ENCODE measurements at places on chromosomes 4 and X.

DNA sequence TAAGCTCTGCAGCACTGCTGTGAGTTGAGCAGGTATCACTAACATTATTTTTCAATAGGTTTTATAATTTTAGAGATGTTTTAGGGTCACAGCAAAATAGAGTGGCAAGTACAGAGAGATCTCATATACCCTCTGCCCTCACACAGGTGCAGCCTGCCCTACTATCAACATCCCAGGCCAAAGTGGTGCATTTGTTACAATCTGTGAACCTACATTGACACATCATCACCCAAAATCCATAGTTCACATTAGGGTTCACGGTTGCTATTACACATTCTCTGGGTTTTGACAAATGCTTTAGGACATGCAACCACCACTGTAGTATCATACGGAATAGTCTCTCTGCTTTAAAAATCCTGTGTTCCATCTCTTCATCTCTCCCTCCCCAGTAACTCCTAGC is 173.1 kb downstream of the DHX15 start:
- no peak for DNase-seq

DNA sequence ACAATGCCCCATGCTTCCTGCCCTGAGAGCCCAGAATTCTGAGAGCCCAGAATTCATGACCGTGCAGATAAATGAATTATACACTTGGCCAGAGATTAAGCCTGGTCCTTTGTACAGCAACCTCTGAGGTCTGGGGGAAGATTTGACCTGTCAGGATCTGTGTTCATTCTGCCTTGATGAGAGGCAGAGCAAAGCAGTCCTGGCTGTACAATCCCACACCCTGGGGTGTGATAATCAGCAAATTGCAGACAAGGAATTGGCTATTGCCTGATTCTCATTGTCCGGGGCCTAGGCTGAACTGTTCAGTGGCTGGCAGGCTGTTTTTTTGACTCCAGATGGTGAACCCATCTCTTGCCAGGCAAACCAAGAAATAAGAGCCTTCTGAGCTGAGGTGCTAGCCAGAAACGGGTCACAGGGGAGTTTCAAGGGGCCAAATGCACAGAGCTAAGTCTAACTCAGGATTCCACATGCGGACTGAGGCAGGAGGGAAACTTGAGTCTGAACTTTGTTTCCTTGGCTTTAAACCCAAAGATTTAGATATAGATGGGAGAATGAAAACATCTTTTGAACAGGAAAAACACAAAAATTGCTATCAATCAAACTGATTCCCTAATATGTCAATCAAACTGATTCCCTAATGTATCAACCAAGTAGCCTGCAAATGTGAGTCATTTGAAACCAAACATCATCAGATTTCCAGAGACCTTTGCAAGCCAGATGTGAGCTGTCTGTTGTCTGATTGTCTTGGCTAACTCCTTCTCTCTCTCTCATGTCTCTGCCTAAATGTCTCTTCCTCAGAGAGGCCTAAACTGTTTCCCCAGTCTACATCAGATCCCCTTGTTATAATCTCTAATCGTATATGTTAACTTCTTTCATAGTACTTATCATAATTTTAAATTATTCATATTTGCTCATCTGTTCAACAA is 159.3 kb downstream of the ATG4A start:
- no peak for DNase-seq

DNA sequence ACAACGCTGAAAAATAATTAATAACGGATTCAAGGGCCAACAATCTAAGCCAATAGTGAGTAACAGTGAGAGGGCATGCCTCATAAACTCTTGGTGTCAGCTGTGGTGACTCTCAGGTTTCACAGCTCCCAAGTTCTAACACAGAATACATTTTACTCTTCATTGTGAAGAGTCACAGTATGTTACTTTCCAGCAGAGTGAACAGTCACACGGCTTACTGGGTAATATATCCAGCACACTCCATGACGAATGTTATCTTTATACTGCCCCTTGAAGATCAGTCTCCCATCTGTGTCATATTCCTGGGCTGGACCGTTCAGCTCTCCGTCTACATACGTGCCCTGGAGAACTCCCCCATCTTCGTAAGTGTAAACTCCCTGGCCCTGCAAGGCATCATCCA is 23.1 kb downstream of the SETD7 start:
- no peak for DNase-seq

DNA sequence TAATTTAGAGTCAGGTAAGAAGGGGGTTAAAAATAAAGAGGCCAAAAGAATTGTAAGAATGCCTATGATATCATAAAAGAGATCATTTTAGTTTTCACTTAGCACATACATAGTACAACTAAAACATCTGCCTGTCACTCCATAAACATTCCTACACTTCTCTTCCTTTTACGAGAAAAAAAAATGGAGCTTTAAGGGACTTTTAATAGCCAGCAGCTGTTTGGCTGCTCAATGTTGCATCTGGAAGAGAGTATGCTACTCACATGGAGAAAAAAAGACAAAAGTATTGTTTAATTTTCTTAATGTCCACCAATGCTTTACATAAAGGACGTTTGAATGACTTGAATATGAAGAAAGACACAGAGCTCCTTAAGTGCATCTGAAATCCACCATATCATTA is 48.7 kb upstream of the TNIP3 start:
- no peak for DNase-seq

- no peak for DNase-seq
Measured at GRCh38 chrX:84796321-84796720, 207.4 kb upstream of the APOOL start.

- no peak for DNase-seq
Measured at GRCh38 chrX:72554448-72555140, 18.0 kb downstream of the HDAC8 start.

GRCh38 chr4:184826691-184827270 is 1.0 kb upstream of the ACSL1 start:
- no peak for DNase-seq

GRCh38 chr4:138736362-138736761 is 279.2 kb upstream of the NOCT start:
- DNase-seq: no peak

GRCh38 chr4:182697094-182697493 is 220.1 kb downstream of the DCTD start:
- no peak for DNase-seq

- peak; percentile 83 for DNase-seq
Measured at GRCh38 chrX:150363561-150364346, 637 bp downstream of the MAMLD1 start.

GRCh38 chr4:163164591-163164990 is 2.1 kb downstream of the NAF1 start:
- DNase-seq: no peak

- no peak for DNase-seq
Measured at GRCh38 chr4:171025776-171026175, 787.4 kb upstream of the GALNTL6 start.

GRCh38 chr4:7763788-7764187 is 175.9 kb downstream of the AFAP1 start:
- DNase-seq: no peak

DNA sequence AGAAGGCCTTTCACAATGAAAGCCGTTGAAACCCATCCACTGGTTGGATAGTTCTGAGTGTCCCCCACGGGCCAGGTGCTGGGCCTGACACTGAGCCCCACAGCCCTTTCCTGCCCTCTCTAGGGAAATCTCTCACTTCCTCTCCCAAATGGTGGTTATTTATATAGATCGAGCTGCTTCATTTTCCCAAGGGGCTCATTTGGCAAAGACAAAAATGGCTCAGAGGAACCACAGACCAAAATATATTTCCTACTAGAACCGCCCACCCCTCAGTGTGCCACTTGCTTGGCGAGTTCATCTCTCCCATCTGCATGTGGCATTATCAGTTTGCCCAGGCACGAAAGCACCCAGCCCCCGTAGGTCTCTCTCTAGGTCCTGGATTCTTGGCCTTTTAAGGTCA is 53.3 kb upstream of the STIM2 start:
- DNase-seq: no peak

GRCh38 chrX:129000018-129000417 is 523.3 kb downstream of the SMARCA1 start:
- no peak for DNase-seq

DNA sequence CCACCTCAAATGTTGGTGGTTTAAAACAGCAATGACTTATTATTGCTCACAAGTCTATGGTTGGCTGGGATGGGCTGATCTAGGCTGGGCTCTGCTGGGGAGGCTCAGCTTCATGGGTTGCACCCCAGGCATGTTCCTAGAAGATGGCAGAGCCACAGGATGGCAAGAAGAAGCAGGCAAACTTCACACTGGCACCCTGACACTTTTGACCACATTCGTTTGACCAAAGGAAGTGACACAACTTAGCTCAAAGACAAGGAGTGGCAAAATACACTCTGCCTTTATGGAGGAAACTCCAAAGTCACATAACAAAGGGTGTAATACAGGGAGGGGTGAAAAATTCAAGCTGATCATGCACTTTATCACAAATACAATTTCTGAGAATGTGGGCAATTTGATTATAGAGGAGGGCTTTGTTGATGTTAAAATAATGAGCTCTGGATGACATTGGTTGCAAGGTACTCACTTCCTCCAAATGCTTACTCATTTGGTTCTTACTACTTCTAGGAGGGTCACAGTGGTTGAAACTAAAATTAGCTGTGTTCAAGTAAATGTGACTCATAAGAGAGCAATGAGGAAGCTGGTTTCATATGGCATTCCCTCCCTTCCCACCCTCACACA is 249.2 kb upstream of the RPS6KA3 start:
- DNase-seq: no peak

- DNase-seq: no peak
Measured at GRCh38 chr4:125447551-125448290, 133.0 kb downstream of the FAT4 start.

All from vagina (tissue), 2 donors.